Tongue (tissue), 3 donors: ENCODE measurements at places on chromosomes 2 and 18.

DNA sequence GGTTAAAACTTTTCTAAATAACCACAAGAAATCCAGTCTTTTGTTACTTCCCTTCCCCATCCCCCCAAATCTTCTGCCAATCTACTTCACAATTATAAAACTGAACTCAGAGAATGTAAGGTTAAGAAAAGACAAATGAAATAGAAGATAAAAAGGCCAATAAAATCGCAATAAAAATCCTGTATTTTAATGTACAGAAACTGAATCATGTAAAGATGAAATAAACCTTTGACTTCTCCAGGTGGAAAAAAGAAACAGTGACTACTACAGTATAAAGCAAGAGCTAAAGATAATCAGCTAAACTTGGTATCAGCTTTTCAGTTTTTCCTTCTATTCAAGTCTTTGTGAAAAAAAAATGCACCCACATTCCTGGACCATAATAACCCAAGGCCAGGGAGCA, 1.7 kb downstream of the SYT4 start:
- DNase-seq = no peak

DNA sequence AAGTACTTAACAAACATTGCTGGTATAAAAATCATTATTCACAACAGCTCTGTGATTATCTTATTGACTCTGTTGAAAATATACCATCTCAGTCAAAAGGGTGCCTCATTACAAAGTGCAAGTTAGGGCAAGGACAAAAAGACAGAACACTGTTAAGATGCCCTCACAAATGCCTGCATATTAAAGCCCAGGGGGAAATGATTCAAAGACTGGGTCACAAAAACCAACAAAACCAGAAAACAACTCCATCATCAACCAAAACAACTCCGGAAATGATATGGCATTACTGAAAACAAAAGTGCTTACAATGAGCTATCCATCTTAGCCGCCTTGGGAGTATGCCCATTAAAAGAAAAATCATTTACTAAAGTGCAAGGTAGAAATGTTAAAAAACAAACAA, 9.9 kb downstream of the PLA2R1 start:
- no peak for DNase-seq

DNA sequence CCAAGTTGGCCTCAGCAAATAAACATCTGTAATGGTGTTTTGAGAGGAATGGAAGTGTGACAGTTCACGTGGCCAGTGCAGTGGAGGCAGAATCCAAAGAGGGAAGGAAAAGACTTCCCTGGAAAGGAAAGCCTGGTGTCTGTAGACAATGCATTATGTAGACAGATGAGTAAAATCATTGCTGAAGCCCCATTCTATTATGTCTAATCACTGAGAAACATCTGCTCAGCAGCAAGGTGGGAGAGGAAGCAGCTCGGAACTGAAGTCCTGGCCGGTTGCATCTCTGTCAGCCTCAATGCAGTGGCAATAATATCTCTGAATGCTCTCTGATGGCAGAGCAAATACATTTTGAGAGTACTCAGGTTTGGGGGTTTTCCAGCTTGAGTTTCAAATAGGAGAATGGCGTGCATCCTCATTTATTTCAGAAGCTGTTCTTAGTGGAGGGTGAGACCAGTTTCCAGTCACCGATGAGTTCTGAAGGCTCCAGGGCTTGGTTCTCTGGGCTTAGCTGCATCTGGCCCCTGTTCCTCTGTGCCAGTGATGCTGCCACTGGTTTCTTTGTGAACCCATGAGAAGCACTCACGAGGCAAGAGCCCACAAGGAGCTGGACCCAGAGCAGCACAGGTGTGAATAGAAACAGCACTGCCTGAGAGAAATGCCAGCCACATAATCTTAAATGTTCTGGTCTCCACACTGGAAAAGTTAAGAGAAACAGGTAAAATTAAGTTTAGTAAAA, 63.3 kb downstream of the RPIA start:
- no peak for DNase-seq

- no peak for DNase-seq
These were observed 36.8 kb upstream of the LCLAT1 start for GRCh38 chr2:30410217-30410616.

- no peak for DNase-seq
These were observed 288.4 kb upstream of the TRIB2 start for GRCh38 chr2:12428324-12428723.

DNA sequence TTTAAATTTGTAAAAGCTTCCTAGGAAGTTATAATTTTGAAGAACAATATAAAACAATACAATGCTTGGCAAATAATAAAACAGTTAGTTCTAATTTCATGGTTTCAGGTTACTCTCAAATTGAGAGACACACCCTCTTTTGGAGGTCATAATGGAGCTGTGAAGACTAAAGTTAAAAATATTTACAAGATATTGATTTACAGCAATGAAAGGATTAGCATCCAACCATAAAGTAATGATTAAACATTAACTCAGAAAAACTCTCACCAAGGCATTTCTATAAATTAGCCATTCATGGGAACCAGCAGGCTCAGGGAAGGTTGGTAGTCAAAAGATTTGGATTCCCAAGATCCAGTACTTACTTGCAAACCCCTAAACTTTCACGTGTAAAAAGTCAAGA, 6.4 kb downstream of the DPP4 start:
- no peak for DNase-seq

GRCh38 chr2:69102041-69102593, 89.1 kb downstream of the ANTXR1 start:
- no peak for DNase-seq
